Tibial nerve (tissue), 4 donors: ENCODE measurements at places on chromosomes 5 and 9. TPM values are rescaled to one million over a fixed set of nuclear protein-coding genes. Genes with fewer than 3 reads are reported as not detected.

Gene HTR1A
- total RNA-seq: not detected

Gene SHROOM1
- total RNA-seq: 29.1 TPM

- no peaks in the 10 kb centered on the region for H3K27me3 ChIP-seq
- no peaks in the 10 kb centered on the region for H3K4me1 ChIP-seq
- H3K27ac ChIP-seq: no peak overlapping the region
- H3K36me3 ChIP-seq: no peaks in the 10 kb centered on the region
- no peak for DNase-seq
Observed at GRCh38 chr5:8829323-8830029, 716.4 kb downstream of the SEMA5A start.

DNA sequence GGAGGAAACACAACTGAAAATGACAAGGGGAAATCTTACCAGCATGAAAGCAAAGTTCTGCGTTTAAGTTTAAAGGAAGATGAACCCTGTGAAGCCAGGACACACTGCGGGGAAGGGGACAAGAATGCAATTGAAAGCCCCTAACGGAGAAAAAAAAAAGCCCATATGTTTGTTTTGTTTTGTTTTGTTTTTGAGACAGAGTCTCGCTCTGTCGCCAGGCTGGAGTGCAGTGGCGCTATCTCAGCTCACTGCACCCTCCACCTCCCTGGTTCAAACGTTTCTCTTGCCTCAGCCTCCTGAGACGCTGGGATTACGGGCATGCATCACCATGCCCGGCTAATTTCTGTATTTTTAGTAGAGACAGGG lies 2.9 kb downstream of the STK10 start:
- no peak for DNase-seq
- no peak overlapping the region for H3K27ac ChIP-seq
- H3K4me3 ChIP-seq: no peak overlapping the region
- H3K4me1 ChIP-seq: peaks cover 6% of the 10 kb centered on the region
- H3K36me3 ChIP-seq: no peaks in the 10 kb centered on the region

DNA sequence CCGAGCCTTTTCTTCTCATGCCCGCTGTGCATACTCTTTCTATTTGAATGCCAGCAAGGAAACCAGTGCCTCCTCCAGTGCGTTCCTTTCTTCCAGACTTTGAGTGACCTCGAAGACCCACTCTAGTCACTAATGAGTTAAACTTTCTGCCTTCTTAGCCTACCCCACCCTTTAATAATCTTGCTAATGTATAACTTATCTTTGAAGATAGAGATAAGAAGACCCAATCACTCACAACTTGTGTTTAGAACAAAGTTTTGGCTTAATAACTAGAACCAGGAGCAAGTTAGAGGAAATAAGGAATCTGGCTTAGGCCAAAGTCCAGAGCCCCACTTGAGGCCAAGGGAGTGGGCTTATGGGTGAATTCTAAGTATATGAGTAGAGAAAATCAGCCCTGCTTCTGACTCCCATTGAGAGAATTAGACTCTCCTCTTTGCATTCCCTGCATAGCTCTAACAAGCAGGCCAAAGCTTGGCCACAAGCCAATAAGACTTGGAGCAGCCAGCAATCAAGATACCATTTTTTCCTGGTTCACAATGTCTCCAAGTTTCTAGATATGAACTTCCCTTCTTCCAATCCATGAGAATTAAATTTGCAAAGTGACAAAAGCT lies 181.5 kb upstream of the PIK3R1 start:
- H3K27ac ChIP-seq: no peak overlapping the region
- DNase-seq: no peak
- H3K4me1 ChIP-seq: no peaks in the 10 kb centered on the region
- no peak overlapping the region for H3K4me3 ChIP-seq
- H3K36me3 ChIP-seq: no peaks in the 10 kb centered on the region
- H3K27me3 ChIP-seq: no peaks in the 10 kb centered on the region
